ENCODE measurements at places on chromosomes 7 and 10.

- DNase-seq, result no peak
These were observed 28.6 kb upstream of the TNPO3 start for GRCh38 chr7:129083525-129083924.

- no peak for DNase-seq
These were observed 17.9 kb upstream of the CLEC2L start for GRCh38 chr7:139505563-139505962.

DNA sequence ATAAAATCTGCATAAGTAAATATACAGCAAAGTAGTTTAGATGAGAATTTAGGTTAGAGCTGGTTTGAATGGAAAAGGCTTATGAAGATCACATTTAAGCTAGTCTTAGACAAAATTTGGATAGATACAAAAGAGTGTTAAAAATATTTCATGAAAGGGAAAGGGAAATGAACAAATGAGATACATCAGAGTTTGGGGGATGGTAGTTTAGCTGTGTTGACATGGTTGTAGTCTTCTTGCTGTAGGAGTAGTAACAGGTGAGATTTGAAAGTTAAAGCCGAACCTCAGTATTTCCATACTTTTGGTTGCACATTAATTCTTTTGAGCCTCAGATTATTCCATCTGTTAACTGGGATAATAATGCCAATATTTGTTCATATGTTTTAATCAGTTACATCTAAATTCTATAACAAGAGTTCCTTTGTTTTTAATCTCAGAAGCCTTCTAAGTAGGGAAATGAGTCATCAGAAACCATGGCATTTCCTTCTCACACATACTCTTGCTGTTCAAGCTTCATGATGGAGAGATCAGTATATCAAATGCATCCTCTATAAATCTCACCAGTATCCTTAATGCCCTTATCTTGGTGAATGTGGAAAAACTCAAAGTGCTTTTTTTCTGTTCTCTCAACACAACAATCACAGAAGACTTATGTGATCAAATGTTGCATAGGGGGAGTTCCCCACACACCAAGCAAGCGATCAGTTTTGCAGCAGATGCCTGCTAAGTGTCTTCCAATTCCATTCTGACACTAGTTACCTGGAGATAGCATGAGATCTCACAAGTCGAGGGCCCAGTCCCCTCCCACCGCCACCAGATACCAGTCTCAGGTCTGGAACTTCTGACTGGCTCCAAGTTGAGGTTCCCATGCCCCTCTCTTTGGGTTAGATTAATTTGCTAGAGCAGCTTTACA lies 84.7 kb downstream of the MAPK8 start:
- DNase-seq, result no peak

DNA sequence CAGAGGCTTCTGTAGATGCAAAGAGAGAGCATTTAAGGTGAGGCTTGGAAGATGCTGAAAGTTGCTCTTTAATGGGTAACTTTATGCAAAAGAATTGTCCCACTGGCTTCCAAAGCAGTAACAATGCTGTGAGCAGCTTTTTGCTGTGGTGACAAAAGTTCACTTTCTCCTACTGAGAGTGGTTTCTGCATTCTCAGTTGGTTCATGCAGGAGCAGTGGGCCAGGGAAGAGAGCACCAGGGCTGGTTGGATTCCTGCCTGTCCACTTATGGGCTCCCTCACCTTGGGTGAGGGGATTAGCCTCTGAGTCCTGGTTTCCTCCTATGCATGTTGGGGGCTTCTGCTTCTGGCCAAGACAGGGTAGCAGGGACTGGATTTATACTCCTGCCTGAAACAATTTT lies 31.1 kb upstream of the GOLGA7B start:
- DNase-seq, result no peak

DNA sequence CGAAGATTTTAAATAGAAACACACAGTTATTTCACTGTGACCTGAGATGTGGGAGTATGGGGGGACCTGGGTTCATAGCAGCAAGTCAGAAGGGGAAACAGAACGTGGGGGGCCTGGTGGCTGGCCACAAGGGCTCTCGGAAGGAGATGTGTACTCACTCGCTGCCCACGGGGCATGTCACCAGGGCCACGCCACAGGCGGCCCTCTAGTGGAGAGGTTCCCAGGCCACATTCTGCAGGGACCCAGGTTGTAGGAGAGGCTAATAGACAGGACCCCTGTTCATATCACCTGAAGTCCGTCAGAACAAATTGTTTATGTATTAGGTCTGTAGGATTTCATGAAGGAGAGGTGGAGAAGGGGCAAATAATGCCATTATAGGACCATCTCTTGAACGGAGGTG lies 25.1 kb upstream of the SVOPL start:
- DNase-seq, result no peak

- no peak for DNase-seq
These were observed 178.0 kb downstream of the JCAD start for GRCh38 chr10:29881336-29881771.

DNA sequence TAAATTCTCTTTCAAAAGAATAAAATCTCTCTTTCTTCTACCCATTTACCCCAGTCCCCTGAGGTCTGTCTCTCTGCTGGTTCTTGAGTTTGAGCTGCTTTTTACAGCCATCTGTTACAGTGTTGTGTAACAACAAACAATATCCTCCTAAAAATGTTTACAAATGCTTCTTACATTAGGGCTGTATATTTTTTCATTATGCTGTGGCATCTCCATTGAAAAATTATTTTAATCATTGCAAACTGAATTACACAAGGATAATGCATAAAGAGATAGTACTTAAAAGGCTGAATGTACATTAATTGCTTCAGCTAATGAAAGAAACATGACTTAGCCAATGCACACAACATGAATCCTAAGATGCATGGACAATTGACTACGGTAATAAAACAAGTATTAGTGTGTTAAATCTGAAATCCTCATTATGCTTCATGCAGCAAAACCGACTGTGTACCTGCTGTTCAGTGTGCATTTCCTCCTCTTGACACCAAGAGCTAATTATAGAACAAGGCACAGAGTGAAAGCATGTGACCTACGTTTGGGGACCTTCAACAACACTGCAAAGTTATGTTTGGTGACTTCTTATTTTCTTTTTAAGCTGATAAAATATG lies 181.7 kb upstream of the RHOBTB1 start:
- no peak for DNase-seq

DNA sequence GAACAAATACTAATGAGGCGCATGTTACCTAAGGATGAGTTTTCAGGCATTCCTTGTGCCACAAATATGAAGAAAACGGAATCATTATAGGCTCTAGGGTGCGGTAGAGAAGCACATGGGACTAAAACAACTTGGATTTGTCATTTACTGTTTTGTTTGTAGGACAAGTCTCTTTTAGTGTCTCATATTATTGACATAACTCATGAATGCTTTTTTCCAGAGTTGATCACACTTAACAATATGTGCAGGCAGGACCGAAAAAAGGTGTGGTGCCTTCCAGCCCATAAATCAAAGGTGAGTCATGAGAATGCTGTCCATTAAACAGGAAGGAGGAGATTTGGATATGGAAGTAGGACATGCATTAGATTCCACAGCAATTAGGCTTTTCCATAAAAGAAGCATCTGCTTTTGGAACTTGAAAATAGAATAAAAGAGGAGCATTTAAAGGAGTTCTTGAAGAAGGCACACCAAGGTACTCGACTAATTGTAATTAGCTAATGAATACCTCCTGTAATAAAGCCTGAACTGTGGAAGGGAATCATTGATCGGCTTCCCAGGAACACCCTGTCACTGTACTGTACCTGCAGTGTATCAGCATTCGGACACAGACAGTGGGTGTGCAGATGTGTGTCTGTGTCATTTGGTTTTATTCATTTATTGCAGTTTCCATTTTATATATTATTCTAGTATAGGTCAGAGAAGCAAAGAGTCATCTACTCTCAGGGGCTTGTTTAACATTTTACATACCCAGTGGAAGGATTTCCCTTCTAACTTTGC lies 119.7 kb upstream of the KLF14 start:
- DNase-seq, result no peak
